ENCODE measurements at places on chromosomes 2 and 18.

DNA sequence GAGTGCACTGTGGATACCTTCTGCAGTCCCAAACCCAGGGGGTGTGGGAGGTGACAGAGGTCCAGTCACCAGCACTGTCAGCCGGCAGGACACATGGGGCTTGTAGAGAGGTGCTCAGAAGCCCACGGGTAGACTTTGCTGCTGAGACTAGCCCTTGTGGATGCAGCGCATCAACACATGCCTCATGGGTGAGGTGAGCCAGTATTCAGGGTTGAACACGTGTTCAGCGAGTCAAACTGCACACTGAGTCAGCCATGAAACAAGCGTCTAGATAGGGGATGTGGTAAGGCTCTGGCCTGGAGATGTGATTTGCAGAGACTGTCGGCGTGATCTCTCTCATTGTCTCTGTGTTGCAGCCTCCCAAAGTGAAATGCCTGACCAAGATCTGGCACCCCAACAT is 35.8 kb upstream of the SCLY start:
- no peak for DNase-seq

DNA sequence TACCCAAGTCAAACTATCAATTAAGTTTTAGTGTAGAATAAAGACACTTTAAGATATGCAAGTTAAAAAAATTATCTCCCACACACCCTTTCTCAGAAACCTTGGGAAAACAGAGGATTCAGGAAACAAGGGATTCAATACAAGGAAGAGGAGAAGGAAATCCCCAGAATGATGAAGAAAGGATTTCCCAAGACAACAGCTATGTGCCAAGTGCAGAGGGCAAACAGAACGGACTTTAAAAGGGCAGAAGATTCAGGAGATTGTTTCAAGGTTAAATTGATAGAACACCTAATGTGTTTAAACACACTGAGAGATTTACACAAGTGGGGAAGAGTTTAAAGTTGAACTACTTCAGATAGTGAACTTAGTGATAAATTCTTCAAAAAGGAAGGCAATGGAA is 71.5 kb upstream of the EPAS1 start:
- no peak for DNase-seq

GRCh38 chr2:156841321-156841720 is 405.1 kb downstream of the GPD2 start:
- no peak for DNase-seq

DNA sequence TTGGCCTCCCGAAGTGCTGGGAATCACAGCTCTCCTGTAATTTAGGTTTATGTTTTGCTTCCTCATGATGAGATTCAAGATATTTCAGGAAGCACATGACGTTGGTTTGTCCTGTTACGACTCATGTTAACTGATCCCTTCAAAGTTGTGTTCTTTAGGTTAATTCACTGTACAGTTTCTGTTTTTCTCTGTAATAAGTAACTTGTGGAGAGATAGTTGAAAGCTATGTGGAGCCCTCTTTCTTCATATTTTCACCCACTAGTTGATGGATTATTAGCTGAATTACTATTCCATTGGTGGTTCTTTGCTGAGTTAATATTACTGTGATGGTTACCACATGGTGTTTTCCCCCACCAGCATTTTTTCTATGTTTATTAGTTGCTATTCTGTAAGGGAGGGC is 18.3 kb upstream of the CHCHD5 start:
- no peak for DNase-seq

- DNase-seq = no peak
Measured at GRCh38 chr18:55214969-55215368, 255.7 kb upstream of the CCDC68 start.

GRCh38 chr2:96549466-96549785 is 12.9 kb downstream of the ARID5A start:
- DNase-seq = no peak

GRCh38 chr2:24508878-24509277 is 17.8 kb downstream of the NCOA1 start:
- DNase-seq = no peak
